ENCODE measurements at places on chromosomes 5 and 9. TPM values are rescaled to one million over a fixed set of nuclear protein-coding genes. Genes with fewer than 3 reads are reported as not detected.

Gene COL27A1
- 0.07 TPM for total RNA-seq

Gene TMEM232
- 0.54 TPM for total RNA-seq

Gene GLRA1
- not detected for total RNA-seq

Gene PLEKHG4B
- 0.04 TPM for total RNA-seq

Gene JAKMIP2
- not detected for total RNA-seq

Gene PWWP2A
- total RNA-seq = 18.6 TPM

Gene DIRAS2
- not detected for total RNA-seq

Gene BNC2
- not detected for total RNA-seq

Gene C9orf153
- total RNA-seq = not detected

Gene ACTBL2
- total RNA-seq = not detected

Gene FAM174A
- 2.1 TPM for total RNA-seq

Gene SOX30
- total RNA-seq = not detected

Measured in K562 (cell line).